Epithelial cell of prostate (primary cell): ENCODE measurements at places on chromosomes 1 and 21.

GRCh38 chr1:193367863-193368262 is 181.4 kb upstream of the B3GALT2 start:
- no peak for DNase-seq

- no peak for DNase-seq
Observed at GRCh38 chr1:111032295-111032897, 68.7 kb upstream of the LRIF1 start.

GRCh38 chr21:43318841-43319781 is 107.8 kb downstream of the SIK1 start:
- no peak for DNase-seq

DNA sequence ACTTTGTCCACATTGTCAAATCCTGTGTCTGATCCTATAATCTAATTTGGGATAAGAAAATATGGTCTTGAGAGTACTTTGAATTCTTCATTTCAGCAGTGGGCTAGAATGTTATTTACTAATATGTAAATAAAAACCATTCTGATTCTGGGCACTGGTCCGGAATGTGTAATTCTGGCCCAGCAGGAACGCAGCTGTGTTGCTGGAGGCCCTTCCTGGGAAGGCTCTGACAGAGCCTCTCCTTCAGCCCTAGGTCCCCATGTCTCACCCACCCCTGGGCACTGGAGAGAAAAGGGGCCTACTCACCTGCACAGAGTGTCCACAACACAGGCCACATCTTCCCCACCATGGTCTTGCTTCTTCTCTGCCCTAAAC is 251 bp downstream of the GPA33 start:
- DNase-seq, result no peak

GRCh38 chr1:39205781-39206464 is 1.4 kb downstream of the MACF1 start:
- DNase-seq, result no peak

- no peak for DNase-seq
Observed at GRCh38 chr1:193213998-193214397, 27.6 kb upstream of the B3GALT2 start.

GRCh38 chr1:168939947-168940223 is 166.6 kb upstream of the ATP1B1 start:
- DNase-seq, result no peak

DNA sequence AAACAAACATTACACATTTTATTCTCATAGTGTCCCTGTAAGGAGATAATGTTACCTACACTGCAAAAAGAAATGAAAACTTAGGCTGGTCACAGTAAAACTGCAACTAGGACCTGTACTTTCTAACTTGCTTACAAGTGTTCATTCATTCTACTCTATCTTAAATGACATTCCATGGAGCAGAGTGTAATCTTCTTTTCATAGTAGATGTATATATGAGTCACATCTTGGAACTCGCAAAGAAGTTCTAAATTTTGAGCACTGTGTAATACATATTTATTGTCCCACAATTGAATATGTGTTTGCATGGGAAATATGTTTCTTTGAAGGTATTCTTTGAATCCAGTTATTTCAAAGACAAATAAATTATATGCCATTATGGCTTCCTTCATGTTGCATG is 1258.5 kb upstream of the ADGRL2 start:
- no peak for DNase-seq

- no peak for DNase-seq
Observed at GRCh38 chr1:97105531-97105930, 383.9 kb downstream of the PTBP2 start.

GRCh38 chr1:107318932-107319331 is 178.1 kb downstream of the NTNG1 start:
- no peak for DNase-seq

DNA sequence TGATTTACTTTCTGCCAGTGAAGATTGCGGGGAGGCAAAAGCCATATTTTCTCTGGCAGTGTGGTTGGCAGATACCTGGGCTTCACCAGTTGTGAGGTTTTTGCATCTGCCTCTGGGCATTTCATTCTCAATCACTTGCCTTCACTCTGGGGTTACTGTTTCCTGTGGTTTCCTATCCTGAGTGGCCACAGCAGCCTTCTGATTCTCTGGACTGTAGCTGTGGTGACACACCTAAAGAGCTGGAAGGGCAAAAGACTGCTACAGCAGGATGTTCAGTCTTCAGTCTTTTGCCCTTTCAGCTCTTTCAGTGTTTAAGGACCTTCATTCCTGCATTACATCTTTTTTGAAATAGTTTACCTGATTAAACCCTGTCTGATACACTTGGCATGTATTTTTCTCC is 50.5 kb upstream of the GPR52 start:
- no peak for DNase-seq
